ENCODE measurements at places on chromosomes 16 and 17. TPM values are rescaled to one million over a fixed set of nuclear protein-coding genes. Genes with fewer than 3 reads are reported as not detected.

Gene PTGES3L
- 0.44 TPM for total RNA-seq

Gene ANKS4B
- total RNA-seq = under 0.01 TPM

Gene SSTR5
- total RNA-seq = not detected

Gene SNAI3
- total RNA-seq = 0.12 TPM

Gene HSD11B2
- total RNA-seq = not detected

Gene IGF2BP1
- 0.44 TPM for total RNA-seq

Gene ATAD5
- total RNA-seq = 5.8 TPM

Gene RSKR
- 8.1 TPM for total RNA-seq

Gene PLLP
- 0.12 TPM for total RNA-seq

Gene MSLN
- 0.12 TPM for total RNA-seq

Gene SAMD14
- total RNA-seq = 1.8 TPM

Gene TVP23C
- 47.6 TPM for total RNA-seq

Measured in uterine smooth muscle cell (primary cell).